ENCODE measurements at places on chromosomes 7 and 10. TPM values are rescaled to one million over a fixed set of nuclear protein-coding genes. Genes with fewer than 3 reads are reported as not detected.

Gene GHRHR
- total RNA-seq, result not detected

GRCh38 chr7:28626624-28627262 is 214.4 kb downstream of the CREB5 start:
- DNase-seq, result no peak

DNA sequence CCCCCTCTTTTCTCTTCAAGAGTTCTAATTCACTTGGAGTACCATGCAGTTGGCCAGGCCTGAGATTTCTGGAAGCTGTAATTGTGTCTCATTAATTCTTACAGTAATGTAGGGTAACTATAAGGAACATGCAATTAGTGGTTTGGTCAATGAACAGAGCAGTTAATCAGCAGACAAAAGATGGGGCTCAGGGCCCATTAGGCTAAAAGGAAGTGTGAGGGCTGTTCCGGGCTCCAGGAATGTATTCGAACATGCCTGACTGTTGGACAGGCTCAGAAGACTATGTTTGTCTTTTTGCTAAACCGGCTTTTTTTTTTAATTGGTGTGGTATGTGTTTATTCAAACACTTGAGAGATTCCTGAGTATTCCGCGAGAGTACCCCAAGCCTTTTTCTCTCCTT is 42.5 kb upstream of the FZD8 start:
- no peak for DNase-seq

Gene CPEB3
- total RNA-seq, result 1.3 TPM

Gene PODXL
- total RNA-seq, result 160 TPM

GRCh38 chr10:93067443-93068365 is 6.0 kb upstream of the CYP26A1 start:
- DNase-seq, result no peak

Gene TMEM140
- 1.8 TPM for total RNA-seq

Gene SPDYE8
- total RNA-seq, result not detected

GRCh38 chr7:128112781-128113221 is 81.6 kb upstream of the LRRC4 start:
- no peak for DNase-seq

Gene RASA4B
- 7.6 TPM for total RNA-seq

Gene CUL1
- total RNA-seq, result 41.3 TPM

Gene APBB1IP
- total RNA-seq, result 0.07 TPM

Gene TMEM273
- 6.3 TPM for total RNA-seq

GRCh38 chr10:132362151-132362611 is 30.2 kb downstream of the LRRC27 start:
- DNase-seq, result no peak
